ENCODE measurements at places on chromosomes 12 and 14. TPM values are rescaled to one million over a fixed set of nuclear protein-coding genes. Genes with fewer than 3 reads are reported as not detected.

The ETFBKMT gene
- total RNA-seq = 0.78 TPM

The TAMALIN gene
- total RNA-seq = 2.2 TPM

The TAS2R20 gene
- 0.38 TPM for total RNA-seq

The PPM1H gene
- total RNA-seq = 17.0 TPM
